ENCODE measurements at places on chromosomes 7 and 10.

DNA sequence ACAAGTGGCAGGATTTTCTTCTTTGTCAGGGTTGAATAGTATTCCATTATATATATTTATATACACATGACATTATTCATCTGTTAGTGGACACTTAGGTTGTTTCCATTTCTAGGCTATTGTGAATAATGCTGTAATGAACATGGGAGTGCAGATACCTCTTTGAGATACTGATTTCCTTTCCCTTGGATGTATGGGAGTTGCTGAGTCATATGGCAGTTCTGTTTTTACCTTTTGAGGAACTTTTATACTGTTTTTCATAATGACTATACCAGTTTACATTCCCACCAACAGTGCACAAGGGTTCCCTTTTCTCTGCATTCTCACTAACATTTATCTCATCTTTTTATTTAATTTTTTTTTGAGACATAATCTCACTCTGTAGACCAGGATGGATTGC, 1.8 kb upstream of the CLCN1 start:
- DNase-seq, result no peak

DNA sequence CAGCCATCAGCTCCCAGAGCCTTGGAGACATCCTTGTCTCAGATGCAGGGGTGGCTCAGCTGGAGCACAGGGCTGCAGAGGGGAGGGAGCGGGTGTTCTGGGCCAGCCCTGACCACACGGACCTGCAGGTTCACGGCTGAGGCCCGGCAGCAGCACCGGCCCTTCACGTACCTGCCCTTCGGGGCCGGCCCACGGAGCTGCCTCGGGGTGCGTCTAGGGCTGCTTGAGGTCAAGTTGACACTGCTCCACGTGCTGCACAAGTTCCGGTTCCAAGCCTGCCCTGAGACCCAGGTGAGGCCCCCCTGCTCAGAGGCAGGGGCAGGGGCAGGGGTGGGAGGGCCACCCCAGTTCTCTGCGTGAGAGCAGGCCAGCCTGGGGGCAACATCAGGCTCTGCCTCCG, 45.2 kb downstream of the PARP12 start:
- DNase-seq, result no peak

GRCh38 chr7:55132890-55133551, 114.2 kb downstream of the EGFR start:
- no peak for DNase-seq

DNA sequence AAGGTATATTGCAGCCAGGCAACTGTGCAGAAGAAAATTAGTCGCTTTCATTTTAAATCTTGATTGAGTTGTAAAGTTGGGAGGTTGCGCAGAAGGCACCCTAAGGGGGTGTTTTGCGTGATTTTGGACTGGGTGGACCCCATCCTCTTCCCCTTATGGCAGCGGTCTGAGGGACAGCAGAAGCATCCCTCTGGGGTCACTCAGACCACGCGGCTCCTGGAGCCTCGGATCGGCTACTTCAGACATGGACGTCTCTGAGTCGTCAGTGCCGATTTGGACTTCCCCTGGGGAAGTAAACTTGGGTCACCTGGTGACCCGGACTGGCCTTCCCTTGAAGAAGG, 639.0 kb upstream of the DPP6 start:
- no peak for DNase-seq

DNA sequence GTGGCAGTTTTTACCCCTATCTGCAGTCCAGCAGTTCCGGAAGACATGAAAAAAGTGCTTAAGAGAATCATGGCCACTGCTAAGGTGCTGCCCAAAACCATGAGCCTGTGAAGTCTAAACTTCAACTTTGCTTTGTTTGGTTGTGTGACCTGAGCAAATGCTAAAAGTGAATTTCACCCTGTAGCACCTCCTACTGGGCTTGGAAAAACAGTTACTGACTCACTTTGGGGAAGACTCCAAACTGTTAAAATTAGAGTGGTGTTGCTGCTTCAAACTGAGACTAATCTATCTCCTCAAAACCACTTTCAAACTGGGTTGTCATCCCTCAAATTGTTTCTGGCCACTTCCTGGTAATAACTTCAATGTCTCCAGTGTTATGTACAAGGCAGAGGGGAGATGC, 21.3 kb downstream of the MKX start:
- no peak for DNase-seq

GRCh38 chr7:114085592-114086501, 167.0 kb upstream of the PPP1R3A start:
- DNase-seq, result peak; percentile 10

- DNase-seq, result no peak
Measured at GRCh38 chr10:6399231-6399741, 180.8 kb downstream of the PRKCQ start.
